ENCODE measurements at places on chromosomes 1 and 21.
A peak's percentile ranks its signal among the peaks of the same experiment; 100 is the strongest.

DNA sequence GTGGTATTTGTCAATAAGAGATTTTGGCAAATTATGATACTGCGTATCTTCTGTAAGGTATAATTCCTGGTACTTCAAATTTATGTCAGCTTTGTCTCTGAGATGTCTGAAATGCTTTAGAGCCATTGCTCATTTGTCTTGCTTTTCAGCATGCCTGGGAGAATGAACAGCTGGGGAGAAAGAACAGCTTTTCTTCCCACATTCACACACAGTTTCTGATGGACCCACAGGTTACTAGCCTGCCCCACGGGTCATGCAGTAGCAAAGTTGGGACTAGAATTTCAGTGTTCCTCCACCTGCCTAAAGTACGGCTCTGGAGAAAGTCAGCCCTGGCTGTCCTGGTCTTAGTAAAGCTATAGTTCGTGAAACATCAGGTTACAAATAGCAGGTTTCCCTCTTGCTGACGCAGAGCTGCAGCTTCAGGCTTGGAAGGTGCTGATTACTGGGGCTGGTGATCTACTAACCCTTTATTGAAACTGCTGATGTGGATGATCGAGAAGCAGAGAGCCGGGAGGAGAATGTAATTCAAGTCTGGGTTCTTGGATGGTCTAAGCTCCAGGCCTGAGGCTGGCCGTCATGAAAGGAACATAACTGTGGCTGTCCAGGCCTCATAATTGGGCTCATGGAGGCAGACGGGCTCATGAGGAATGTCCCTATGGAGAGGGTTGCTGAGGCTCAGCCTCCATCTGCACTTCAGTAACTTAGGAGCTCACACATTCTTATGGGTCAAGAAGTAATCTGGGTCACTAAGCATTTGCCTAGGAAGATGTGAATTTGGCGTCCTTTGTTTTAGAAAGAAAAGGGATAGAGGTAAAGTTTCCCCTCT is 12.4 kb downstream of the GALNT2 start:
- DNase-seq: no peak

GRCh38 chr21:42666023-42666747 is 12.8 kb downstream of the PDE9A start:
- no peak for DNase-seq

DNA sequence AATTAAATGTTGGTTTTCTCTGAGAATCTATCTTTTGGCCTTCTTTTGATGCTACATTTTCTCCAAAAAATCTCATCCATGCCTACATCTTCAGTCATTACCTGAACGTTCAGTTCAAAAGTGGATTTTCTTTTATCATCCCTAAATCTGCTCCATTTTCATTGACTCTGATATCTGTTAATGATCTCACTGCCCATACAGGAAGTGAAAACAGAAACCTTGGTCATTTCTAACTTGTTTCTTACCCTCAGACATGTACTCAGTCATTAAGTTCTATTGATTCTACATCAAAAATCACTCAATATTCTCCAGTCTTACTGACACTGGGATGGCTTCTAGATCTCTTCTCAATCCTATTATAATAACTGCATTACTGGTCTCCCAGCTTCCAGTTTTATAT is 22.7 kb downstream of the PRKACB start:
- DNase-seq: no peak

GRCh38 chr1:42753070-42753469 is 13.0 kb upstream of the CLDN19 start:
- no peak for DNase-seq

DNA sequence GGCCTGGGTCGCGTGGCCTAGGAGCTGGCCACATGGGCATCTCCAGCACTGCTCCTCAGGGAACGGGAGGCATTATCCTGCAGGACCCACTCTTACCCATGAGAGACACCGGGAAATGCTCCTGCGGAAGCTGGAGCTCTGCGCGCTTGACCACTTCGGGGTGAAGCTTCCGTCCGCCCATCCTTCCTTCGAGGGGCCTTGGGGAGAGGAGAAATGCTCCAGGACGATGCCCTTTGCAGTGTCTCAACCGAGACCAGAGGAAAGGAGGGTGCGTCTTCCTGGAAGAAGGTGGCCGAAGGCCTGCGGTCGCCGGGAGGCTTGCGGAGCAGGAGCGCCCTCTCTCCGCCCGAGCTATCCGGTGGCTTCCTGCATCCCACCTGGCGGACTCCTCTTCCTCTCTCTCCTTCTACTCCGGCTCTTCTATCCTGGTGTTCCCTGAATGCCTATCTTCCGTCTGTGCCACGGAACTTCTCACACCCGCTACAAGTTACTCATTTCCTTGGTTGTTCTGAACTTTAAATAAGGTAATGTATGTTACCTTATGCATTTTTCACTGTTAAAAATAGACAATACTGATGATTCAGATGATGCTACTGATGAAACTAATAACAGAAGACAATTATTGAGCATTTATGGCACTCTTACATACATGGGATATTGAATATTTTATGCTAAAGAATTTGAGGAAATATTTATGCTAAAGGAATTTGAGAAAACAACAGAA is 91.4 kb downstream of the PRKAB2 start:
- no peak for DNase-seq

DNA sequence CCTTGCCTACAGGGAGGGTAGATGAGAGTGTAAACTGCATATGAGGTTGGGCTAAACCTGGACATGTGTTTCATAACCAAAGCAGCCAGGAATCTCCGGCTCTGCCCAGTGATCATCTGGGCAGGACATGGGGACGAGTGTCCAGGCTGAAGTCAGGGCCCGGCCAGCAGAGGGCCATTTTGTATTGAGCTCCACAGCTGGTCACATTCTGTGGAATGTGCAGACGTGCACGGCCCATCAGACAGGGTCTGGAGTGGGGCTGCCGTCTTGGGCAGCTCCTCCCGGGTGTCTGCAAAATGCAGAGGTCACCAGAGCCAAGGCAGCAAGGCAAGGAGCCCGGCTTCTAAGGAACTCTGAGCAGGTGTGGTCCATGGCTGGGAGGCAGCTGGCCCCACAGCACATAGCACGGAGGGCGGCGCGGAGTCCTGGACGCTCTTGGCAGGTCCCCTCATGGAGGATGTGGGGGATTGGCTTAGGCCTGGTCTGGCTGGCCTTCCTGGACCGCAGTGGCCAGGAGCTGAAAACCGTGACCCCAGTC is 6.2 kb downstream of the LRRC3 start:
- DNase-seq: peak; percentile 50

GRCh38 chr21:44006656-44007055 is 5.5 kb upstream of the TRAPPC10 start:
- no peak for DNase-seq

- no peak for DNase-seq
Observed at GRCh38 chr1:108056436-108056990, 91.5 kb upstream of the VAV3 start.

GRCh38 chr1:222314839-222315238 is 233.1 kb downstream of the HHIPL2 start:
- no peak for DNase-seq

- no peak for DNase-seq
Observed at GRCh38 chr1:159171688-159172501, 480 bp downstream of the CADM3 start.

DNA sequence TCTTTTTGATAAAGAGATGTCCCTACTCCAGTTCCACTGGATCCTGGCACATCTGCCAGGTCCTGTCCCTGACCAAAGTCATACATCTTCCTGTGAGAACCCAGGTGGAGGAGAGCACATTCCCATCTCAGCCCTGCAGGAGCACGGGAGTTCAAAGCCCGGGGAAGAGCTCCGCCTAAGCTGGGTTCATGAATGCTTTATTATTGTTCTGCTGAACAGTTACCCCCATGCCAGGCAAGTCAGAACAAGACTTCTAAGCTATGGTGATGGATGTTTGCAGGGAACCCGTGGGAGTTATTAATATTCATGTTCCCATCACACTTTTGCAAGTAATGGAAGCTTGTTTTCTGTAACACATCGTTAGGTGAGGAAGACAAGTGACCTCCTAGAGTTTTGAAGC is 62.9 kb downstream of the SEC16B start:
- DNase-seq: no peak

DNA sequence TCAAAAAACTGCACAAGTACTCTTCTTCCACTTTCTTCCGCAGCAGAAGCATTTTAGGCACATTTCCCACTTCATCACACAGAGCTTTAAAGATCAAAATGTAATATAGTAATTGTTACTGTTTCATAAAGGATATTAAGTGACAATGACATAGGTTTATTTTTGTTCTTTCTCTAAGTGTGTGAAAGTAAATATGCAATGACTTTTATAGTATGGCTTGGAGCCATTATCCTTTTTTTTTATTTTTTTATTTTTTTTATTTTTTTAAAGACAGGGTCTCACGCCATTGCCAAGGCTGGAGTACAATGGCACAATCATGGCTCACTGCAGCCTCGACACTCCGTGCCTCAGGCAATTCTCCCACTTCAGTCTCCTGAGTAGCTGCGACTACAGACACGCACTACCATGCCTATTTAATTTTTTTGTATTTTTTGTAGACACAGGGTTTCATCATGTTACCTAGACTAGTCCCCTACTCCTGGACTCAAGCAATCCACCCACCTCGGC is 7.0 kb downstream of the TRIM33 start:
- DNase-seq: no peak

DNA sequence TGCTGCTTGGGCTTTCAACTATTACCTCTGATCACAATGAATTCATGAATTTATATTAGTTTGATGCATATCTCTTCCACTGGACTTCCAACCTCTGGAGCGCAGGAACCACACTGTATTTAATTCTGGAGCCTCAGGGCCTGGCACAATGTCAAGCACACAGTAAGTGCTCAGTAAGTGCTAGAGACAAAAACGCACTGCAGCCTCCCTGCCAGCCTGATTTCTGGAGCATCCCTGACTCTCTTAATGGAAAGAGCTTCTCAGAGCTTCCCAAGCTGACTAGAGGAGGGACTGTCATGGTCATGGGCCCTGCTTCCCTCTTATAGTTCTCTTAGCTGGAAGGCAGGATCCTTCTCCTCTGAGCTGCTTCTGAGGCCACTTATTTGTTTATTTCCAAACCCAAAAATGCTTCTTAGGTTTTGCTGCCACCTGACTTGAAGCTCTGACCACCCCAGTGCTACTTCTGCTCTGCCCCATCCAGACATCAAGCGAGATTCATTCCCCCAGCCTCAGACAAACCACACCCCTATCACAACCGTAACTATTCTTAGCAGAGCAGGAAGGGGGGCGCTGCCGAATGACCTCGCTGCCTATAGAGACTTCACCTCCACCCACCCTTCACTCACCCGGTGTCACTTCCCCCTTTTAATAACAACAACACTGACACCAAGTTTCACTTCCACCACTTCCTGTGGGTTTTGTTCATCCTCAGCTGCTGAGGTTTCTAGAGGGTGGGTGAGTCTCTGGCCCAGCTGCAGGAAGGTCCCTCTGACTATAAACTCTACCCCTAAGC is 33.6 kb downstream of the NUAK2 start:
- peak; percentile 56 for DNase-seq

DNA sequence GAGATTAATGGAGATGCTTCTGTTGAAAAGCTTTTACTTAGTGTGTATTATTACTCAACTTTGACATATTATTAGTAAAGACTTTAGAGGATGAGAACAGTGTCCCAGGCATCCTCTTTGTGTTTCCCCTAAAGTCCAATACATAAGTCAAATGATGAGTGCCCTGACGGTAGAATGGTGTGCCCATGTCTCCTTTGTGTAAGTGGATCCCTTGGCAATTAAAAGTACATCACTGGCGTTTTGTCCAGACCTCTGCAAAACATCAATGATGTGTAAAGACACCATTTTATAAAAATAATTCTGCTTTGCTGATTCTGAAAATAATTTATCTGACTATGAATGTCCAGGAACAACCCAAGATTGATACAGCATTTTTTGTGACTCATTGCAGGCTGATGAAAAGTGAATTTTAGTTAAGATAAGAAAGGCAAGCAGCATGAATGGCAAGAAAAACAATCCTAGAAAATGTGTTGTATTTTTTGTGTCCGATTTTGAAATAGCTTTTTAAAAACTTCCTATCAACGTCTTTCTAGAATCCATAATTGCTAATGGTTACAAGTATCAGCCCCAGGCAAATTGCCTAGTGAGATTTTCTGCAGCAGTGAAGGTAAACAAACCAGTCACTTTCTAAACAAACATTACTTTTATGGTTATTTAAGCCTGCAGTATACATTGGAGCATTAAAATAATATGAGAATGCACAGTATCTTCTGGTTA is 251.5 kb downstream of the PTPRC start:
- DNase-seq: no peak

DNA sequence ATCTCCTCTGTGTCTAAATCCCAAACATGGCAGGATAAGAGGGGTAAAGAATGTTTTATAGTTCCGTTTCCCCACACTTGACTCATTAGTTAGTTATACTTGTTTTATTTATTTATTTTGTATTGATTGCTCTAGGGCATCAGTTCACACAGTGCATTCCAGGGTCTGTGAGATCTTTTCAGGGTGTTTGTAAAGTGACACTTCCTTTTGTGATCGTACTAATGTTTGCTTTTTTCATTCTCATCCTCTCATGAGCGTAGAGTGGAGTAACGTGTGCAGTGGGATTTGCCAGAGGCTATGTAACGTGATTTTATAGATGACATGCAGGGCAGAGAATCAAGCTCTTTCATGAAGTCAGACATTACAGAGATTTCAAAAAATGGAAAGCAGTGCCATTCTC is 103.2 kb downstream of the SCCPDH start:
- no peak for DNase-seq

DNA sequence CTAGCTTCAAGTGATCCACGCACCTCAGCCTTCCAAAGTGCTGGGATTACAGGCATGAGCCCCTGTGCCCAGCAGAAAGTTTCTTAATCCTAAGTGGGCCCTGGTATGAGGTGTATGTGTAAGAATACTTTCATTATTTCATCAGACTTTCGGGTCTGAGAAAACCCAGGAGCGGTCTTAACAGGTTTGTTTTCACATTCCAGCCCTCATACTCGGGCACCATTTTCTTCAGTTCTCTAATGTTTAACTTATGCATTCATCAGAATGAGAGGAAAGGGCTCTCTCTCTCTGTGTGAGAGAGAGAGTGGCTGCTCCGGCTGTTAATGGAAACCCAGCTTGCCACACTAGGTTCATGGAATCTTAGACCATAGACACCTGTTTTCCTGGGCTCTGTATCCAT is 4.2 kb upstream of the PADI1 start:
- DNase-seq: no peak

DNA sequence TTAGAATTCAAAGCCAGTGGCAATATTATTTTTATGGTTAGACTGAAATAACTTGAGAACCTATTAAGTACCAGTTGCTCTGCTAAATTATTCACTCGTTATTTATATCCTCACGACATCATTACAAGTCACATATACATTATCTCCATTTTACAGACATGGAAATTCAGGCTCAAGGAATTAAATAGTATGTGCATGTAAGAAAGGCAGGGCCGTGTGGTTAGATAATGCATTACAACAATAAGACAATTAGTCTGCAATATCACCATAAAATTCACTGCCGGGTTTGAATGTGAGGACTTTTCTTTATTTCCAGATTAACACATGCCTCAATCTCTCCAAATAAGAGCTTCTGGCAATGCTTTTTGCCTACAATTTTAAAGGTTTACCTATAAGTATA is 523.4 kb downstream of the PTBP2 start:
- no peak for DNase-seq

DNA sequence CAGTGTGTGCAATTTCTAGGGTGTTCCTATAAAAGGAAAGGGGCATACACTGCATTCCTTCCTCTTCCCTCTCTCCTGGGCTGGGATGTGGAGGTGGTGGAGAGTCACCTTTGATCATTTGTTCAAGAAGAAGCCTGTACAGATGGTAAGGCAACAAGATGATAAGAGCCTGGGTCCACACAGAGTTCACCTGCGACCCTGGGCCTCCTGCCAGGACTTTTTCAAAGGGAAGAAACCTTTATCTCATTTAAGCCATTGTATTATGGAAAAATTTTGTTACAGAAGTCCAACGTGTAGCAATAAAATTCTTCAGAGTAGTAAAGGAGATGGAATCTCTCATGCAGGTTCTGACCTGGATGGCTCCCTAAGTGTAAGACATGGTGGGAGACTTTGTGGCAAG is 189.1 kb downstream of the MIS18A start:
- no peak for DNase-seq

All from left hindlimb (tissue), 1 donor.